ENCODE measurements at places on chromosomes 4 and X. TPM values are rescaled to one million over a fixed set of nuclear protein-coding genes. Genes with fewer than 3 reads are reported as not detected.

The FREM3 gene
- 1.5 TPM for total RNA-seq

The CPXCR1 gene
- not detected for total RNA-seq

The PASD1 gene
- total RNA-seq, result not detected

The CPLX1 gene
- total RNA-seq, result 0.48 TPM

The SPON2 gene
- 119 TPM for total RNA-seq

DNA sequence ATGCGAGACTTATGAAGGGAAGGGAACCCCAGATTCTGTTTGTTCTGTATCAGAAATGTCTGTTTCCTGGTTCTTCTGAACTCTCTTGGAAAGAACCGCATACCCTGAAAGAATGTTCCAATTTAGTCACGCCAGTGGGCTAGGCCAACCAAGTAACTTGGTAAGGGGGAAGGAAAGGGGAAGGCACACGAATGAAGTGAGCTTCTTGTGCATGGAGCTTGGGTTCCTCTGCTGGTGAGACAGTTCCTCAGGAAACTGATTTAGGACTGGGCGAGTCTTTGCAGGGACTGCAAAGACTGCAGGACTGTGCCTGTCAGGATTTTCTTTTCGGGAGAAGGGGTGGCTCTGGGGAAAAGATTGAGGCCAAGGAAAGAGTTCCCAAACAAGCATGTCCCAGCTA is 35.6 kb downstream of the FRMPD3 start:
- DNase-seq, result no peak

- no peak for DNase-seq
These were observed 220.5 kb downstream of the IDS start for GRCh38 chrX:149284616-149285015.

DNA sequence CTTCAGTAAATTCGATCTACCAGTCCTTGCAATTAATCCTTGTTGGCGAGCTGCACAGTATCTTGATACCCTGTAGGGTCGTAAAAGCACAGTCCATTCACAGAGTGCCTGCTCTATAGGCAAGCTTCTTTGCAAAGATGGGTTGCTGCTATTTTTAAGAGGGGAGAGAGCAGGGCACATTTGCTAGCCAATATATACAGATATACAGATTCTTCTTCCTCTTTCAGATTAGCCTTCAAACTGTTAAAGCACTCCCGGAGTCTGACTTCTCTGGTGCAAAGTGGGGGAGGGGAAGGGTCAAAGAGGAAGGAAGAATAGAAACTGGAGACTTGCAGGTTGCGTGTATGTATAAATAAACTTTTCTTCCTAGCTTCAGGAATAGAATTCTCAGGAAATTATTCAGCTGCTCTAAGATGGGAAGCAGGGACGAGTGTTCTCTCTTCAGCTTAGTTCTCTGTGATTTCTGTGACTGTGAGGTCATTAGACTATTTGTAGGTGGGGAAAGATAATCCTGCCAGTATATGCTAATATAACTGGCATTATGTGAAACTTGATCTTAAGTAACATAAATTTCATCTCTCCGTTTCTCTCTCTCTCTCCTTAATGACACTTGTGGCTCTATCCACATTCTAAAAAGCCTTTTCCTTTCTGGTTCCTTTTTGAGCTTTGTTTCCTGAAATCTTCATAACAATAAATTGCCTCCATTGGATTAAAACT is at the start of gene CYSLTR1:
Gene CYSLTR1 (minus strand): TSS at position 242 of the 717 bp plus-strand sequence. CDS start 53,865 bp downstream, outside the sequence.
- DNase-seq, result no peak

- no peak for DNase-seq
These were observed 28.4 kb upstream of the ADH7 start for GRCh38 chr4:99463566-99463965.

- DNase-seq, result no peak
These were observed 55.1 kb downstream of the SPATA18 start for GRCh38 chr4:52106191-52106590.

- DNase-seq, result no peak
These were observed 84.6 kb upstream of the GUCY1A1 start for GRCh38 chr4:155582041-155582440.

DNA sequence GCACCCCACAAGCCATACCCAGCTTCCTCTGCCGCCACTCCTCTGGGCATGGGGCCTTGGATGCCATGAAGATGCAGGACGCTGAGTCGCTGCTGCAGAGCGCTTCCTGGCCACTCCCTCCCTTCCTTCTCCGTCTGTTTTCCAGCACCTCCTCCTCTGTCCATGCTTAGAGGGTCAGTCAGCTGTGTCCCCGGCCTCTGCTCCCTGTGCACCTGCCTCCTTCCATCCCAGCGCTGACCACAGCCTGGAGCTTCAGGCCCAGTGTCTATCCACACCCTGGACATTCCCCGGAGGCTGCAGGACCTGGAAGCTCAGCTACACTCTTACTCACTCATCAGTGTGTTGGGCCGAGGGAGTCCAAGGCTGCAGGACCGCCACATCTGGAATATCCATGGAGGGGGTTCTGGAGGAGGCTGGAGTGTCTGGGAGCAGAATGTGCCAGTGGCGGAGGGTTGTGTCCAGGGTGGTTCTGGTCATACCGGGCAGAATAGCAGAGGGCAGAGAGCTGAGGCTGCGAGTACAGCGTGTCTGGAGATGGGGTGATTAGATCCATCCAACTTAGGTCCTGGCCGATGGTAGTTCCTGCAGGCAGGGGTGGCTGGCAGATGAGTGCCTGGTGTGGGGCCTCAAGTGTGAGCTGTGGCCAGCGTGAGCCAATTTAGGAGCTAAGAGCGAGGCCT is 58.6 kb upstream of the ADRA2C start:
- no peak for DNase-seq

DNA sequence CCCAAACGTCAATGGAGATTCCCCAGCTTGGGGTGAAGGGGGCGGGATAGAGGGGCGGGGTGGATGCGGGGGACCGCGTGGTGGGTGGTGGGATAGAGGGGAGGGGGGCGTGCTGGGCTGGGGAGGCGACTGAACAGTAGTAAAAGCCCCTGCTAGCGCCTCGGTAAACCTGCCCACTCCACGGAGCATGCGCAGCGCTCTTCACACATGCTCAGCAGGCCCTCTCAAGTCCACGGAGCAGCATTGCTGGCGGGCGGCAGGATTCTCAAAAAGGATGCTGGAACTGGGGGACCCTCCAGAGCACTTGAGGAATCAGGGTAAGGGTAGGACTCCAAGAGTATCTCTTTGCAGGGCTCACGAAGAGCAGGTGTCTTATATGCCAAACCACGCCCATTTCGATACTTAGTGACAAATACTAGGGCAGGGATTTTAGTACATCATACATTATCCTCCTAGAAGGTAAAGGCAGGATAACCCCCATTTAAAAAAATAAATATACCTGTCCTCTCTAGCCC is 378 bp upstream of the RPS6KA6 start:
- peak; percentile 45 for DNase-seq

DNA sequence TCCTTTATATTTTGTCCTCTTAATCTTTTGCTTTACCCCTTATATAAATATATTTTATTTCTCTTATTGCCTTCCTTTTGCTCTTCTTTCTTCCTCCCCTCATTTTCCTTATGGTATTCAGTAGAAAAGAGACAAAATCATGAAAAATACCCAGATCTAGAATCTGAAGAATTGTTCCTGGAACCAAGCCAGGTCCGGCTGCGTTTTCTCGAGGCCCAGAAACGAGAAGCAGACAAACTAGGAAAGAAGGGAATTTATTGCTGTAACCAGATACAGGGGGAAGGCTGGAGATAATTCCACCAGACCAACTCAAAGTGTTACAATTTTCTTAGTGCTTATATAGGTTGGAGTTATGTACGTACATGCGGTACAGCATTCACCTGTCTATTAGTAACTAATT is 328.7 kb downstream of the GABRG1 start:
- peak; percentile 28 for DNase-seq

Data from urinary bladder (tissue), 4 donors.